Femur (tissue), 1 donor: ENCODE measurements at places on chromosomes 7 and 10.

DNA sequence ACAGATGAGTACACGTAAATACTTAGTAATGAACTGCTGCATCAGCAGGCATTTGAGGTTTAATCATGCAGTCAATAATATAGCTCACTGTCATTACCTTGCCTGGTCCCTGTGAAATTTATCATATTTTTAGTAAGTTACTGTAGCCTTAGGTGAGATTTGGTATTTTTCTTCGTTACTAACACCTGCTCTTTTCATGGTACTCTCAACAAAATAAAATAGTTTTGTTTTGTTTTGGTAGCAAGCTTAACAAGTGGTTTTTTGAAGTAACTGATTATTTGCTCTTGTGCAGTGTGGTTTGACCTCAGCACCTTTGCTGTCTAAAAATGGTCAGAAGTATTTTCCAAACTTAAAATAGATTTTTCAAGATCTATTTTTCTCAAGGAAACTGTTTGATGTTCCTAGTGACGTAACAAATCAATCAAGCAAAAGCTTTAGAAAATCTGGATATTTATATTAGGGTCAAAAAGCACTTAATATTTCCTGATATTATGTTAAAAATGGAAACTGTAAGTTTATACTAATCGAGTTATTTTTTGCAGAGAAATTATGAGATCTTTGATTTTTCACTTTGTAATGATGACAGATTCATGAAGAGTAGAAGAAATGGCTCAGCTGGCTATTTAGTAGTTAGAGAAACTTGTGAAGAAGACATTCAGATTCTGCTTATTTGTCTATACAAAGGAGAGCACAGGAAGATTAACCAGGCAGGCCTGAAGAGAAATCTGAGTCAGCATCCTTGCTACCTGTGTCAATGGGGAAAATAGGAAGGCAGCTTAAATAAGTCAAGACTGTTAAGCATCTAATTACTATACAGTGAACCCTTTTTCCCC is 21.0 kb upstream of the RPA3 start:
- DNase-seq = no peak

DNA sequence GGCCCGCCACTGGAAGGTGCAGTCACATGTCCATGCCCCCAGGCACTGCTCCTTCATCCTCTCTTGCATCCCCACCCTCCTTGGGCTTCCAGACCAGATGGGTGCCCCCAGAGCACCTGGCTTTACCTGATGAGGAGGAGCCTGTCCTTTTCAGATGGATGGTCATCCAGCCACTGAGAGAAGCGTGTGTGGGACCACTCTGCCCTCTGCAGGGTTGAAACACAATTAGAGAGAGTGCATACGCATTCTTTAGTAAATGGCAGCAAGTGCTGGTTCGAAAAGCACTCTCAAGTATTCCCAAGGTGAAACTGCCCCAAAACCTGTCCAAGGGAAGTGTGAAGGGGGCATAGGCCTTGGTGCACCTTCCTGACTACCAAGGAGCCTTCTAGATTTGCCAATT is 41.6 kb downstream of the HBP1 start:
- no peak for DNase-seq

GRCh38 chr7:18866359-18867036 is 250.9 kb downstream of the TWIST1 start:
- peak; percentile 68 for DNase-seq

- DNase-seq = no peak
Measured at GRCh38 chr10:85430991-85431390, 935.6 kb downstream of the GRID1 start.

DNA sequence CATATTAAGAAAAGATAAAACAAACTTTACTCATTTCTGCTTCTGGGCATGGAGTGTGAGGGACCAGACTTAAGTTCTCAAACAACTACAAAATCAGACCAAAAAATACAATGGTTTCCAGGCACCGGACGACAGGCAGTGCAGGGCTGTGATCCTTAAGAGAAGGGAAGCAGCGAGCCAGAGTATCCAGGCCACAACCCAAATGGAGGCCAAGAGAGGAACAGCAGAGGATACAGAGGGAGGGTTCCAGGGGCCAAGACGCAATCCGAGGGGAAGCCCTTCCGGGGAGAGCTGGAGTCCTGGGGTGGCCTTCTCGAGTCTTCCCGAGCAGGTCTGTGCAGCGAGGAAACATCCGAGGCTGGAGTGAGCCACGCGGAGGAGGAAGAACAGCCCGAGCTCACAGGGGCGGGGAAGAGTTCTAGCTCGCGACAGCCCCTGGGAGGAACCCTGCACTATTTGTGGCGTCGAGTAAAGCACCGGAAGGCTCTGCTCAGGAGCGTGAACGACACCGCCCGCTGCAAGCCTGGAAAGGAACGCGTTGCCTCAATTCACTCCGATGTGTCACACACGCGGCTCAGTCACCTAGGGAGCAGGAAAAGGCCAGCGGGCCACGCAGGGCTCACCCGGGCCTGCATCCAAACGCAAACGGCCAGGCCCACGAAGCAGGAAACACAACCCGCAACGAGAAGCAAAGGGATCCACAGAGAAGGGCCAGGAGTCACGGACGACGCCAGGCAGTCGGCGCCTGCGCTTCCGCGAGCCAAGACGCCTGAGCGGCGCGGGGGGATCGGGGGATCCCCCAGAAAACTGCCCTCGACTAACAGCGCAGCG is 933 bp upstream of the RNF32 start:
- DNase-seq = peak; percentile 37
